Sciatic nerve (tissue), 2 donors: ENCODE measurements at places on chromosomes 4 and X. TPM values are rescaled to one million over a fixed set of nuclear protein-coding genes. Genes with fewer than 3 reads are reported as not detected.

DNA sequence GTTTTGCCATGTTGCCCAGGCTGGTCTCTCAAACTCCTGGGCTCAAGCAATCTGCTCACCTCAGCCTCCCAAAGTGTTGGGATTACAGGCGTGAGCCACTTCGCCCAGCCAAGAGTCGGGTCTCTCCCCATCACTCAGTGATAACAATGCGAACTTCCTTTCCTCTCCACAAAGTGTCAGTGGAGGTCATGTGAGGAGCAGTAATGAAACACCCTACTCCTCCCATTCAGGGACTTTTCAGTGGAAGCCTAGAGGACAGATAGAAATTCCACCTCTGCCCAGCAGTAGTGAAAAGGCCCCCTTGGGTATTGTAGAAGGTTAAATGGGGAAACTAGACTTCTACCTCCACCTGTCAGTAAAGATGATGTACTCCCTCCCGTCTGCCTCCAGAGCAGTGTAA, 141.9 kb upstream of the STK26 start:
- DNase-seq, result no peak

GRCh38 chr4:138952411-138952810, 63.2 kb upstream of the NOCT start:
- DNase-seq, result no peak

DNA sequence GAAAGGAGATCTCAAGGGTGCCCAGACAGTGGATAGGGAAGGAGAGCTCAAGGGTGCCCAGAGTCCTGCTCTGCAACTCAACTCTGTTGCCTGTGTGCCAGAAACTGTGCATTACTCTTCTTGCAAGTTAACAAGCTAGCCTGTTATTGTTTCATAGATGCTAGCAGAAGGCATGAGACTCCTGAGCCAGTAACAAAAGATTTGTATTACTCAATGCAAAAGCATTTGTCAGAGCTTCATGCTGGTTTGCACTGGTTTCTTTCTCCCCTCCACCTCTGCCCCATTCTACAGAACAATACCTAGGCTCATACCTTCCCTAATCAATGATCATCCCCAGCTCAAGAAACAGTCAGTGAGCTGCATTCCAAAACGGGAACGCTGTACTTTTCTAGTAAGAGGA, 124.5 kb upstream of the NEIL3 start:
- no peak for DNase-seq

GRCh38 chr4:2333916-2334644, 72.2 kb upstream of the MXD4 start:
- DNase-seq, result no peak

GRCh38 chrX:38287674-38288073, 39.6 kb downstream of the RPGR start:
- DNase-seq, result no peak

DNA sequence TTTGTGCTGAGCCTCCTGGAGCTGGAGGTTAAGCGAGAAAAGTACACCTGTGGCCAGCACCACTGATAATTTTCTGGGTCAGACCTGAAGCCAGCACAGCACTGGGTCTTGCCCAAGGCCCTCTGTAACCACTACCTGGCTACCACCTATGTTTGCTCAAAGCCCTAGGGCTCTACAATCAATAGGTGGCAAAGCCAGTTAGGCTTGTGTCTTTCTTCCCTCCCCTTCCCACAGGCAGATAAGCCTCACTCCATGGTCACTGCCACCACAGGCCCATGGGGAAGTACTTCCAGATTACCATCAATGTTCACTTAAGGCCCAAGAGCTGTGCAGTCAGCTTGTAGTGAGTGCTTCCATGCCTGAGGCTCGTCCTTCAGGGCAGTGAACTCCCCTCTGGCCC, 35.2 kb upstream of the ARMCX4 start:
- no peak for DNase-seq

DNA sequence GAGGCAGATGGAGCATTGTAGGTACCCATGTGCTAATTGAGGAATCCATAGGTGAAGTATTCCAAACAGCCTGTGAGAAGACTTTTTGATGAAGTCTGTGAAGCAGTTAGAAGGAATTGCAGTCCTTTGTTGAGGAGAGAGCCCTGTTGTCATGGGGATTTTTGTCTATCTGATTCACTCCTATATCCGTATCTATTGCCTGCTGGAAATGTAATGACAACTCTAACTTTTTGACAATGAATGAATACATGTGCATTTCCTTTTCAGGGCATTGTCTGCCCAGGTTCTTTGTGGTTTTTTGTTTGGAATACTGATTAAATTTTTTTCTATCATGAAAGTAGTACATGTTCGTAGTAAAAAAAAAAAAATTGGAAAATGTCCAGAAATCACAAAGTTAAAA, 31.1 kb downstream of the STK32B start:
- DNase-seq, result no peak

- DNase-seq, result no peak
Measured at GRCh38 chrX:19695884-19696283, 180.6 kb upstream of the MAP3K15 start.

DNA sequence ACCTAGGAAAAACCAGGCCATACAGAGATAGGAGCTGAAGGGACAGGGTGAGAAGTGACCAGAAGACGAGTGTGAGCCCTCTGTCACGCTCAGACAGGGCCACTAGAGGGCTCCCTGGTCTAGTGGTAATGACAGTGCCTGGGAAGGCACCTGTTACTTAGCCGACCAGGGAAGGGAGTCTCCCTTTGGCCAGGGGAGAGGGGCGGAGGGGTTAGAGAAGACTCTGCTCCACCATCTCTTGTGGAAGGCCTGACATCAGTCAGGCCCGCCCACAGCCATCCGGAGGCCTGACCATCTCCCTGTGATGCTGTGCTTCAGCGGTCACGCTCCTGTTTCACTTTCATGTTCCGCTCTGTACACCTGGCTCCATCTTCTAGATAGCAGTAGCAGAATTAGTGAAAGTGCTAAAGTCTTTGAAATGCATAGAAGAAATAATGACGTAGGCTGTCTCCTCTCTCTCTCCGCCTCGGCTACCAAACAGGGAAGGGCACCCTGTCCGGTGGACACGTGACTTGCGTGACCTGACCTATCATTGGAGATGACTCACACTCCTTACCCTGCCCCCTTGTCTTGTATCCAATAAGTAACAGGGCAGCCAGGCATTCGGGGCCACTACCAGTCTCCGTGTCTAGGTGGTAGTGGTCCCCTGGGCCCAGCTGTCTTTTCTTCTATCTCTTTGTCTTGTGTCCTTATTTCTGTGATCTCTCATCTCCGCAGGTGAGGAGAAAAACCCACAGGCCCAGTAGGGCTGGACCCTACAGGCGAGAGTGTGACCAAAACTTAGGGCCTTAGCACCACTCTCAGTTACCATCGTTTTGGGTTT, 26.7 kb downstream of the HTT-AS start:
- DNase-seq, result peak; percentile 81

DNA sequence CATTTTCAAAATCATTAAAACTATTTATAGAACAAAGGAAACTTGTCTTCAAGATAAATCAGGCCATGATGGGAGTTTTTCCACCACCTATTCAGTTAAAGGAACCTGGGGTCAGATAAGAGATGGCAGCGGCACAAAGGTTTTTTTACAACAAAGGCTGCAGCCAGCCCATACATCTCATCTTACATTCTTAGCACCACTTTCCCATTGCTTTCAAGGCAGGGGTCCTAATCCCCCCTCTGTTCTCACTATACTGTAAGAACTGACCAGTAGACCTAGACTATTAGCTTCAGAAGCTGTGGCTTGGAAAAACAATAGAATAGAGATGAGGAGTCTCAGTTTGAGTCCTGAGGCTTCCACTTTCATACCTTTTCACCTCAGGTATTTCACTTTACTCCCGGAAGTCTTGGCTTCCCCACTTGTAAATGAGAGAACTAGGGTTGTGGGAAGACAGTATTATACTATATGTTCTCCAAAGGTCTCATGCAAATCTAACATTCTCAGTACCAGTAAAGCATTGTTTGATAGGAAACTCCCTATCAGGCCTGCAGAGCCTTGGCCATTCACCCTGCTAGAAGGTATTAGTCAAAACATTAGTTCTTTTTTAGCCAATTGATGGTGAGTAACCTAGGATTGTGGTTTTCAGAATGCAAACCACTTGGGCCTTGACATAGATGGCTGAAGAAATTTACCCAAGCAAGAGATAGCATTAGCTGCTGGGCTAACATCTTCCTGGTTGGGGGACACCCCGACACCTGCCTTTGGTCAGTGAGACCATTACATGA, 182.9 kb upstream of the PBDC1 start:
- DNase-seq, result no peak

DNA sequence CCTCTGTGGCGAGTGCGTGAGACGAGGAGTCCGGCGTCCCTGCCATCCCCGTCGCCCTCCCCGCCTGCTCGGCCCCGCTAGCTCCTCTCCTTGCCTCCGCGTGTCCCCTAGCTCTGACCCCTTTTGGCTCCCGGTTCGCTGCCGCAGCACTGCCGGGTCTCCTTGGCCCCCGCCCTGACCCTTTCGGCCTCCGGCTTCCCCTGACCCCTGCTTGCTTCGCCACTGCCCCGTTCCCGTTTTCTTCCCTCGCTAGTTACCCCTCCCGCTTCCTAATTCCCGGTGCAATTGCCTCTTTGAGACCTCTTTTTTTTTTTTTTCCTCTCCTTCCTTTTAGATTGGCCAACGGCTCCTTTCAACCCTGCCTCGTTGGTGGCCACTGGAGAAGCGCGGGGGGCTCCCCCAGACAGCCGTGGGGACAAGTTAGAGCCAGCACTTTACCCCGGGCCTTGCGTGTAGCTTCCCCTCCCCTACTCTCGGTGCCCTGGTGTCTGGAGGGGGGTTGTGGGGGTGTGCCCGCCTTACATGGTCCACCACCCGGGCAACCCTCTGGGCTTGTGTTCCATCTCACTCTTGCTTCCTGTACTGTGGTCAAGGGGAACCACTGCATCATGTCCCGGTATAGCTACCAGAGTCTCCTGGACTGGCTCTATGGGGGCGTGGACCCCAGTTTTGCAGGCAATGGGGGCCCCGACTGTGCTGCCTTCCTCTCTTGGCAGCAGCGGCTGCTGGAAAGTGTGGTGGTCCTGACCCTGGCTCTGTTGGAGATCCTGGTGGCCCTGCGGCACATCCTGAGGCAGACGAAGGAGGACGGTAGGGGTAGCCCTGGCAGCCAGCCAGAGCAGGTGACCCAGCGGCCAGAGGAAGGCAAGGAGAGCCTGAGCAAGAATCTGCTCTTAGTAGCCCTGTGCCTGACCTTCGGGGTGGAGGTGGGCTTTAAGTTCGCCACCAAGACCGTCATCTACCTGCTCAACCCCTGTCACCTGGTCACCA, 548 bp downstream of the TMEM164 start:
- DNase-seq, result peak; percentile 63

DNA sequence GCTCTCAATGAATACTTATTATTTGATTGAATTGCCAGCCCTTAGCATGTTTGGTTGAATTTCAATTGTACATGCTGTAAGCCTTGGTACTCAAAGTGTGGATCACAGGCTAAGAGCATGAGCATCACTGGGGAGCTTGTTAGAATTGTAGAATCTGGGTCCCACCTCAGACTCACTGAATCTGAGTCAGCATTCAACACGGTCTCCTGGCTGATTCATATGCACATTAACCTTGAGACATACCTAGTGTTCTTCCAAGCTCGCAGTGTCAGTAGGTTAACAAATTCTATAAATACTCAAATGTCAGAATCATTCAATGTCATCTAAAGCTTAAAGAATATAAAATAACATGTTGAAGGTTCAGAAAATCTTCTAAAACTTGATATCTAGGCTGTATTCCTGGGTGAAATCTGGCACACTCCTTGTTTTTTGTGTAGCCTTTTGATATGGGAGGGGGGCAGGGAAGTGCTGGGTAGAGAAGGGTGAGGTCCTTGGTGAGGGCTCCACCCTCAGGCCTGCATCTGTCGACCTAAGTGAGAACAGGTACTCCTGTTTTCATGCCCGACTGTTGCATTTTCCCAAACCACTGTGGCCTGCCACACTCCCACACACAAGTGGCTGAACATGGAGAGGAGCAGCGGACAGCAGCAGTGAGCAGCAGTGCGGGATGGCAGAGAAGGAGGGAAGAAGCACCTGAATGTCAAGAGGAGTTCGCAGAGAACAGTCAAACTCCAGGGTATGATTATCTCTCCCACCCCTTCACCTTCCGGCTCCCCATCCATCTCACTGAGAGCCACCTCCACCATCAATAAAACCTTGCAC, 529.6 kb upstream of the IGFBP7 start:
- DNase-seq, result no peak

GRCh38 chrX:139930916-139931645, 1.8 kb downstream of the ATP11C start:
- peak; percentile 54 for DNase-seq

Gene PITX2
- total RNA-seq, result not detected

Gene DCAF16
- total RNA-seq, result 47.7 TPM

Gene SHROOM2
- total RNA-seq, result 6.2 TPM

Gene HSFX4
- total RNA-seq, result not detected

Gene DGAT2L6
- total RNA-seq, result not detected
